ENCODE measurements at places on chromosomes 7 and 10.
A peak's percentile ranks its signal among the peaks of the same experiment; 100 is the strongest.

DNA sequence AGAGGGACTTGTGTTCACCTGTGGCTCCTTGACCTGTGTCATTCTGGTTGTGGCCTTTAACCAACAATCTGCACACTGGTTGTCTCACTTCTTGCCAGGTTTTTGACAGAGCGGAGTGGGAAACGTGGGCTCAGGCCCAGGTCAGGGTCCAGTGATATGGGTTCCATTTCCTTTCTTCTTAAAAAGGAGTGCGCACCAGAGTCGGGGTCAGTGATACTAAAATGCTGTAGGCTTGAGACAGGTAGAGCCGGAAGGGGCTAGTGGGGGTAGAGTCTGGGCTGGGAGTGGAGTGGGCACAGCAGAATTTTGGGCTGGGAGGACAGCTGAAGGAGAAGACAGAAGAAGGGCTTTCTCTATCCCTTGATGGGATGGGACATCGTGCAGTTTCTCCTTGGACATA, 61.2 kb downstream of the SH2D4B start:
- no peak for DNase-seq

DNA sequence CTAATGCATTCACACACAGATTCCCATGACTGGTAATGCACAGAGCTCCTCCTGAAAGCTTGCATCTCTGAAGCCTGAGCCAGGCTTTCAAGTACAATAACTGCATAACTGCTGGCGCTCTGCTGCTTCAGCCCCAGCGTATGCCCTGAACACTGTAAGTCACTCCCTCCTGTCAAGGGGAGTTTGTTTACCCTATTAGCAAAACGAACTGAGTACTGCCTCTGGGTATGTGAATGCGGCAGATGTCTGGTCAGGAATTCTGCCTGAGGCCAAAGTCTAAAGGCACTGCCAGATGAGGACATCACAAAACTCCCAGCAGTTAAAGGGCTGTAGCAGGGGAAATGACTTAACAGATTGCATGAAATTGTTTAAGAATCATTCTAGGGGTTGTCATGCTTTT, 97.7 kb downstream of the NRCAM start:
- no peak for DNase-seq

GRCh38 chr10:89653410-89653869, 8.4 kb upstream of the PANK1 start:
- no peak for DNase-seq

GRCh38 chr10:69056129-69056528, 31.8 kb upstream of the SRGN start:
- no peak for DNase-seq

DNA sequence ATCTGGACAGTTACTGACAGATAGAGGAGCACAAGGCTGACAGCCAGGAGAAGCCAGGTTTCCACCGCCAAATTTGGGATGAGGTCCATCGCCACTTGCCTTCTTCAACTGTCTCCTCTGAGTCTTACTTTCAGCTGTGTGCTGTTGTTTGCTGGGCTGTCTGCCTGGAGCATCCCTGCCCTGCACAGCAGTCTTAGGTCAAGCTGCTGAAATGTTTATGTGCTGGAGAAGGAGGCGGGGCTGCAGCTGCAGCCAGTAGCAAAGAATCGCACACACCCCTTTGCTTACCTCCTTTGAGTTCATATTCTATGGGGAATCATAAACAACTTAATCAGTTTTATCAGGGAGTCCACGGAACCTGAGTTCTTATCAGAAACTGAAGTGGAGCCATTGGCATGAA, 20.1 kb upstream of the CYP3A5 start:
- DNase-seq, result no peak

GRCh38 chr7:119945822-119946221, 327.2 kb upstream of the KCND2 start:
- DNase-seq, result no peak

GRCh38 chr10:128576943-128577670, 450.9 kb upstream of the MKI67 start:
- no peak for DNase-seq

DNA sequence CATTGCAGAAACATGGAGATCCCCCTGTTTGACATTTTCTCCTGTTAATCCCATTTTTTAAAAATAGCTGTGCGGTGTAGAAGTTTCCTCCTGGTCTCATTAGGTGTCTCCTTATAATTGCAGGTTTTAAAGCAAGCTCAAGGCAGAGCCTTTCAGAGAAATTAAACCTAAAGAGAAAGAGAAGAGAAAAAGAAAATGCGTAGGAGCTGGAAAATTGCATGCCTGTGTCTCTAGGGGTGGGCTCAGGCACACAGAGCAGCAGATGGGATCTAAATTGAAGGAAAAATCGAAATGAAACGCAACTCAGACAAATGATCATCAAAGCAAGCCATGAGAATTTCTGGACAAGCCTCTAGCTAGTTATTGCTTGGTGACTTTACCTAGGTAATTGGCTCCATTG, 40.1 kb downstream of the GPR26 start:
- DNase-seq, result no peak

GRCh38 chr7:100545360-100546128, 6.5 kb downstream of the AGFG2 start:
- DNase-seq, result peak; percentile 44

DNA sequence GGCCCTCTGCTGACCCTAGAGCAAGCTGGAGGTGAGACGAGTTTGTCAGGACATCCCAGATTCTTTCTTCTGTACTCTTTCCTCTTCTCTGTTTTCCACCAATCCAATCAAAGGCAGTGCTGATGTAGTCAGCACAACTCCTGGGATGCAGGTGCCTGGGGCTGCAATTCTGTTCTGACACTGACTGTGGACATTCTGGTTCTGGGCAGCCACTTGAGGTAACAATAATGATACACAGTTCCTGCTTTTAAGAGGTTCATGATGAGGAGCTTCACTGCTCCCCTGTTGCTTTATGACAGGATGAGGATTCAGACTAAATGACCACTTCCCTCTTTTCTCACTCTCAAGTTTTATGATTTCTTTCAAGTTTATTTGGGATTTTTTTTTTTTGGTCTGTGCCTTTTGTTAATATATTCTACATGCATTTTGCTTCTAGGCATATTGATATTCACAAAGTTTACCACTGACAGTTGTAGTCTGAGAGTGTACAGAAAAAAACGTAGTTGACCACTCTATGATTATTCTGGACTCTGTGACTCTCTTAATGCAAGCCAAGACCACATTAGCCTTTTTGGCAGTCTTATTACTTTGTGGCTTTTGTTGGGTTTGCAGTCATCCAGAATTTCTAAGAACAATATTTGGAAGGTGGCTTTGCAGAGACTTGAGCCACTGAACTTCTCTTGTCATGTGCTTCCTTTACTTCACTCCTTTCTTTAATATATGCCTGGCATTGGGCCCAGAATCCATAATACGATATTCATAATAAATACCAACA, 247.6 kb downstream of the AUTS2 start:
- no peak for DNase-seq

GRCh38 chr7:71443191-71443530, 311.2 kb downstream of the GALNT17 start:
- DNase-seq, result no peak

- no peak for DNase-seq
Measured at GRCh38 chr7:89607792-89608191, 546.5 kb upstream of the STEAP1 start.

DNA sequence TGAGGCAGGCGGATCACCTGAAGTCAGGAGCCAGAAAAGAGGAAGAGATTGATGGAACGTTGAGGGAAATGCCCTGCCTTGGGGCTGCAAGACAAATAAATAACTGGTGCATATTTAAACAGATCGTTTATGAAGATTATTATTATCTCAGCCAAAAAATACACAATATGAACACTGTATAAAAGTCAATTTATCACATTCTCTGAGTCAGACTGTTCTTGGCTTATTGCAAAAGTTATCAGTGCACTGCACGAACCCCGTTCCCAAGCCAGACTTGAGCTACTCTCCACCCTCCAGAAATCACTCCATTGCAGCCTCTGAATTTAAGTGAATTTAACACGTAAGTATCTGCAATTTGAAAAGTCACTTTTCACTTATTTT, 1.6 kb downstream of the DNMBP start:
- DNase-seq, result no peak

GRCh38 chr10:80392250-80392649, 16.1 kb upstream of the PRXL2A start:
- DNase-seq, result no peak

- DNase-seq, result no peak
Measured at GRCh38 chr7:93757426-93757825, 133.1 kb downstream of the TFPI2 start.

- no peak for DNase-seq
Measured at GRCh38 chr10:73818402-73818801, 7.0 kb upstream of the NDST2 start.

GRCh38 chr7:140475747-140476333, 3.5 kb downstream of the MKRN1 start:
- peak; percentile 47 for DNase-seq

DNA sequence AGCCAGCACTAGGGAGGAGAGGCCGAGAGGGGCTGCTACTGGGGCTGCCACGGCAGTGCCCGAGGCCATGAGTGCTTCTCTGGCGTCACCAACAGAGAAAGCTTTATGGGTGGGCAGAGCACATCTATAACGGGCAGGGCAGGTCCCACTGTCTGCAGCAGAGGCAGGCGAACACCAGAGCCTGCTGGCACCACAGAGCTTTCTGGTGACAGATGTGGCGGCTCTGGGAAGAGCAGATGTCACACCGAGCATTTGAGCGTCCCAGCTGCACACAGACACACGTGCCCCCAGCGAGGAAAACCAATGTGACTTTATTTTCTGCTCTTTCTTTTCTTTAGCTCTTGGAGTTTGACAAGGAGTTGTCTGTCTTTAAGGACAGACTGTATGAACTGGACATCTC, 20.5 kb downstream of the NKX6-2 start:
- no peak for DNase-seq

- no peak for DNase-seq
Measured at GRCh38 chr10:52739380-52740154, 33.0 kb downstream of the MBL2 start.

- no peak for DNase-seq
Measured at GRCh38 chr10:60488111-60488669, 98.5 kb upstream of the ANK3 start.

- DNase-seq, result no peak
Measured at GRCh38 chr7:16925609-16926008, 43.8 kb upstream of the AGR3 start.

- DNase-seq, result no peak
Measured at GRCh38 chr7:36957620-36958019, 233.3 kb upstream of the AOAH start.

GRCh38 chr10:10235003-10235402, 782.7 kb upstream of the CELF2 start:
- DNase-seq, result no peak

DNA sequence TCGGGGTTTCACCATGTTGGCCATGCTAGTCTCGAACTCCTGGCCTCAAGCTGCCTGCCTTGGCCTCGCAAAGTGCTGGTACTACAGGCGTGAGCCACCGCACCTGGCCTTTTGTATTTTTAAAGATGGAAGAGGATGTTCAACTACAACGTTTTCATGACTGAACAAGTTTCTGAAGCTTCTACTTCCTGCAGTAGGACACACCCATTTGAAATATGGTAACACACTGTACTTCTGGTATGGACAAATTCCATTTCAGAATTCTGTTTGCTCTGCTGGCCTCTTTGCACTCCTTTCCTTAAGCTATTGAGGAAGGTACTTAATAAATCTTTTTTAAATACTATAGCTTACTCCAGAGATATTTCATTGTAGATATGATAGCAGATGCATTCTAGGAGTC, 10.9 kb upstream of the CDK1 start:
- DNase-seq, result no peak

GRCh38 chr10:34121781-34122622, 693.1 kb downstream of the PARD3 start:
- no peak for DNase-seq

GRCh38 chr7:149245244-149245643, 5.8 kb downstream of the ZNF212 start:
- no peak for DNase-seq

DNA sequence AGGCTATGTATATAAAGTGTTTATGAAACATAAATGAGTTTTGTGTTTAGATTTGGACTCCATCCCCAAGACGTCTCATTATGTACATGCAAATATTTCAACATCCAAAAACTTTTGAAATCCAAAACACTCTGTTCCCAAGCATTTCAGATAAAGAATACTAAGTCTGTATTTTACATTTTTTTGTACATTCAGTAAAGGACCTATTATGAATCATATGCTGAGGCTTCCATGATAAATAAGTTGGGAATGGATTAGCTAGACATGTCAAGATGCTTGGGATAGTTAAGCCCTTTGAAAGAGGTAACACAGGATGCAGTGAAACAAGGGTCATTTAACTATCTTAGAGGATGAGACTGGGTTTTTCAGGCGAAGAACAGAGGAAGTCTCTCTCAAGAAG, 262.9 kb downstream of the SNX13 start:
- DNase-seq, result no peak

GRCh38 chr10:132458586-132459300, 61.7 kb downstream of the PWWP2B start:
- DNase-seq, result peak; percentile 78

DNA sequence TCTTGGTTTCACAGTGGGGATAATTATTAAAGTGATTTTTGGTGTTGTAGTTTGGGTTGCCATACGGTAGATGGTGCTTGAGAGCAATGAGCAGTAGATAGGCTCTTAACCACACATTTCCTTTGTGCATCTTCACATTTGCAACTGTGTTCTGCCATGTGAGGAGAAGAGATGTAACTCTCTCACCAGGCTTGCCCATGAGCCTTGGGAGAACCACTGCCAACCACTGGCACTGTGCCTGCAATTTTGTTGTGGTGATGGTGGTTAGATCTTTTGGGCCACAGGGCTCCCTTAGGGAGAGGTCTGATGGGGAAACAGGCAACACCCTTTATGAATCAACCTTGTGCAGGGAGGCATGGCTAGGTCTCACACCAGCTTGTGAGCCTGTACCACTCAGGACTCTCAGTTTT, 204.3 kb downstream of the CCDC7 start:
- DNase-seq, result no peak

- DNase-seq, result peak; percentile 25
Measured at GRCh38 chr7:106345421-106346166, 60.8 kb upstream of the NAMPT start.

DNA sequence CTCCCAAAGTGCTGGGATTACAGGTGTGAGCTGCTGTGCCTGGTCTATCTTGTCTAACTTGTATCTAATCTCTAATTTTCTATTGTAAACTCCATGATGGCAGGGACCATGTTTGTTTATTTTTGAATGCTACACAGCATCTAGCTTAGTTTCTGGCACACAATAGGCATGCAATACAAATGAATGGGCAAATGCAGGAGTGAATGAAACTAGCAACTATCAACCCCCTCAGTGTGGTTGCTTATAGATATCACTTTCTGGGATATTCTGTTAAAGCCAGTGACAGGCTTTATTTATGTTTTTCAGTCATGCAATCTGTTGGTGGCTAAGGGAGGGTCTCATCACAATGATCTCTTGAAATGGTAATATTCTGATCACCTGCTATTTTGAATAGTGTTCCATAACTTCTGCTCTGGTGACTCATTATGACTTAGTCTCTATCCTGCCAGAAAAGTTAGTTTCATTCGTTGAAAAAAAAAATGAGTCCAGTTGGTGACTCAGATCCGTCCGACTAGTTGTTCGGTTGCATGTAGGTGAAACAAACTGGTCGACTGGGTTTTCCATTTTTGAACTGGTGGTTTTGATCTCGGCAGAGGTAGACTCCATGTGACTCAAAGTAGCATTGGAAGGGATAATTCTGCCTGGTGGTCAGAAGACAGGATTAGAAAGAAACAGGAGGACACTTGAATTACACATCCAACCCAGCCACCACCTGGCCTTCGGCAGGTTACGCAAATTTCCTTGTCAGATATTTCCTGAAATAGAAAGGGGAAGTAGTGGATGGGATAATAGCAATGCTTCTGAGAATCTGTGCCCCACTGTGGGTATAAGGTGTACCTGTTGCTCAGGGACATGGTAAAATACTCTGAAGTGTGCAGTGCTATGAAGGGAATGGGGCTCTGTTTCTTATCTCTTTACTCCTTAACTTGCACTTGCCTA, 76.8 kb downstream of the GATA3 start:
- DNase-seq, result no peak
